Stimulated activated memory B cell treated with anti-CD40 and anti-IgM and Interleukin-4, amounts not matched to agents 10 μg/mL and 1 μg/mL and 100 μg/mL, for 72 hours (primary cell): ENCODE measurements at places on chromosomes 4 and X.

- ATAC-seq = no peak
Observed at GRCh38 chr4:152357206-152357605, 178.7 kb downstream of the FBXW7 start.

GRCh38 chrX:18894156-18894555, 89.8 kb downstream of the PHKA2 start:
- ATAC-seq = no peak

DNA sequence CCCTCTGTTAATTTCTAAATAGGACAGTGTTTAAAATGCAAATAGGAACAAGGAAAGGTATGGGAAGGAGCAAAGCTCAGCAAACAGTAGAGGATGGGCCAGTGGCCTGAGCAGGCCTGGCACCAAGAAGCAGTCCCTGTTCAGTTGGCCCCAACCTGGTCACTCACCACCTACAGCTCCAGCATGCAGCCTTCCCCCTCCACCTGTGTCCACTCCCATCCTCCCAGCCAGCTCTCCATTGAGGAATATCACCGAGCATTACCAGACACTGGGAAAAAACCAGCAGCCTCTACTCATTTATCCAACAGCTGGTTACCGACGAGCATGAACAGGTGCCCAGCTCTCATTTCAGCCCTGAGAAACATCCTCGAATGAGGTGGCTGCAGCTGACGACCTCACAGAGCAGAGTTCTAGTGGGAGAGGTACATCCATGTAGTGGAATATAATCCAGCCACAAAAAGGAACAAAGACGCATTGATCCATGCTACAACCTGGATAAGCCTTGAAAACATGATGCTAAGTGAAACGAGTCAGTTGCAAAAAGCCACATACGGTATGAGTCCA, 25.6 kb downstream of the CD99L2 start:
- no peak for ATAC-seq

GRCh38 chrX:2766906-2767305, 15.1 kb downstream of the XG start:
- ATAC-seq = no peak

- no peak for ATAC-seq
Observed at GRCh38 chr4:86338989-86339388, 20.9 kb downstream of the MAPK10 start.
